ENCODE measurements at places on chromosomes 4 and X.

GRCh38 chr4:83219344-83220331 lies 65.0 kb downstream of the COQ2 start:
- DNase-seq, result no peak

GRCh38 chrX:66876776-66877175 lies 237.9 kb upstream of the EDA2R start:
- DNase-seq, result no peak

DNA sequence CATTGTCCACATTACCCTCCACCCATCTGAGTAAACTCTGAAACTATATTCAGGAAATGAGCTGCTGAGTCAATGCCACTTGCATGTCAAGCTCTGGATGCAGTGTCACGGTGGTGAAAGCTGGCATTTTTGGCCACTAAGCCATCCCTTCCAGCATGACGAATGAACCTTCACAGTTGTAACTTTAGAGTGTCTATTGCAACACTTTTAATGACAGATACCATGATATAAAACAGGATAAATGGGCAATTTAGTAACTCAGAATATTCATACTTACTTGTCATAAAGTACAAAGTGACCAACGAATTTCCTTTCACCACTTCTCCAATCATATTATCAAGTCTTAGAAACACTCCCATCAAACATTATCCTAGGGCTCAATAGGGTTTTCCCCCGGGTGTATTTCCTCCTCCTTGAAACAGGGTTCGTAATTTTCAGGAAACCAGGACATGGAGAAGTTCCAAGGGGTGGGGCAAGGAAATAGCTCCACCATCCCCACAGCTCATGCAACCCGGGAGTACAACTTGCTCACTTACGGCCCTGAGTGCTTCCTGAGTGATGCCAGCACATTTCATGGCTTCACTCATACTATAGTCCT lies 73.1 kb downstream of the MTHFD2L start:
- peak; percentile 43 for DNase-seq

GRCh38 chr4:152063621-152064240 lies 302.9 kb upstream of the GATB start:
- DNase-seq, result peak; percentile 90

GRCh38 chr4:67446811-67447210 lies 98.5 kb downstream of the CENPC start:
- DNase-seq, result no peak

DNA sequence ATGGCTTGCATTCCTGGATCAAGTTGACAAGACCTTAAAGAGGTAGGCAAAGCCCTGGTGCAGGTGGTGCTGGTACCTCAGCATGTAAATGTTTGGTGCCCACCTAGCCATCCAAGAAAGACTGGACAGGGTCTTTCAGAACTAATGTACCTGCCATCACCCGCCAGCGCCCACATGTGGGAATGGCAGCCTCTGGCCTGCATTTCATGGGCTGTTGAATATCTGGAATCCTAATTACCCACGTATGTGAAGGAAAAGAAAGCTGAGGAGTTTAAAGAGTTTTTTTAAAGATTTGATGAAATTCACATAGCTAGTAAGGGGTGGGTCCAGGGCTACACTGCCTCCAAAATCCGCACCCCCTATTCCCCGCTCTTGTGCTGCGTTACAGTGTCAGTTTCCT lies 8.6 kb upstream of the CCDC149 start:
- no peak for DNase-seq

DNA sequence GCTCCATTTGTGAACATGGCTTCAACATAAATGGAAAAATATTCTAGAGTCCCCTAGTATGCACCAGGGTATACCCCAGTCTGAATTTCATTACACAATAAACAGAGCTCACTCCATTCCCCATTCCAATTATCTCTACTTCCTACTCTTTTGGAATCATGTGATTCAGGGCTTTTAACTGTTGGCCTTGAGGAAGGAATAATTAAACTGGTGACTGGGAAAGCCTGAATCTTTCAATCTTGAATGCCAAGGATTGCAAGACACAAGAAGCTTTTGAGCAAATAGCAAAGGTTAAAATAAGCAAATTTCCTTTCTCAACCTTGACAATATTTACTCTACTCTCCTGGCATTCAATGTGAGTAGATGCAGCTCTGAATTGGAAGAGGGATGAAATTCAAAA lies 77.5 kb upstream of the INPP4B start:
- DNase-seq, result no peak

DNA sequence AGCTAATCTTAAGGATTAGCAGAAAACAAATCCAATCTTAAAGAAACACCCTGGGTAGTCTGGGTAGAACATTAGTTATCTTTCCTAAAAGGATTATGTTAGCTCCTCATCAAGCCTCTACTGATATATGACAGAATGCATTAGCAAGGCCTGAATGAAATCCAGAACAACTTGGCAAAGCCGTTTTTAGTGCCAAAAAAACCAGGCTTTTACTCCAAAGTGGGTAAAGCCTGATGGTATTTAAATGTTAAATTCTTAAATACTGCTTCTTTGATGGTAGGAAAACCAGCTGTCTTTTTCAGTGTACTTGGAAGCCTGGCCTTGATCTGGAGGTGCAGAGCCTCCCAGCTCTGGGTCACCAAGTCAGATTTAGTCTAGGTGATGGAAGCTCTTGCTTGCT lies 120.4 kb downstream of the GATB start:
- DNase-seq, result no peak

DNA sequence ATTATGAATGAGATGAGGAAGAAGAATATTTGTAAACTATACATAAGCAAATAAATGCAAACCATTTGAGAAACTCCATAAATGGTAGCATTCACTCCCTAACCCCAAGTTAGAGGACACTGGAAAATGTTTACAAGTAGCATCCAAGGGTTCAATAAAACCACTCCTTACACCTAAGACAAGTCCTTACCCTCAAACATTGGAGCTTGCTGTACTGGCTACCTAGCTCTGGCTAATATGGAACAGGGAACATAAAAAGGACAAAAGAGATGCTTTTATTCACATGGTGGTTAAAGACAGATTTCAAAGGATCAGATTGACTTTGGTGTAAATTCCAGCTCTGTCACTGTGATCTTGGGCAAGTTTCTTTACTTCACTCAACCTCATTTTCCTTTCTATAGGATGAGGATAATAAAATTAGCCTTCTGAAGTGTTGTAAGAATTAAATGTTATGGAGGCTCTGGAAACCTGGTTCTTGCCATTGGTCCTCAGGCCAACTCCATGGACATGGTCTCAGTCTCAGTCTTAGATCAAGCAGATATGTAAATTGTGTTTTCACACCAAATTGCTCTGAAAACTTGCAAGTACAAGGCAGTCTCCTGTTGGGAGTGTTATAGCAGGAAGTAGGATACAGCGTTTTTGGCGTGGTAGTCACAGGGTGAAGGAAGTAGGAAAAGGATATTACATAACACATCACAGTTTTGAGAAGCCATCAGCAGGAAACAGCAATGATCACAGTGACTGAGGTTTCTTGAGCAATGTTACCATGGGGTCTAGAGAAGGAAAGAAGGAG lies 3.3 kb downstream of the CXCL1 start:
- DNase-seq, result no peak

- DNase-seq, result peak; percentile 73
Observed at GRCh38 chrX:118526149-118526548, 30.5 kb downstream of the DOCK11 start.

GRCh38 chr4:7687796-7688195 lies 251.9 kb downstream of the AFAP1 start:
- no peak for DNase-seq

DNA sequence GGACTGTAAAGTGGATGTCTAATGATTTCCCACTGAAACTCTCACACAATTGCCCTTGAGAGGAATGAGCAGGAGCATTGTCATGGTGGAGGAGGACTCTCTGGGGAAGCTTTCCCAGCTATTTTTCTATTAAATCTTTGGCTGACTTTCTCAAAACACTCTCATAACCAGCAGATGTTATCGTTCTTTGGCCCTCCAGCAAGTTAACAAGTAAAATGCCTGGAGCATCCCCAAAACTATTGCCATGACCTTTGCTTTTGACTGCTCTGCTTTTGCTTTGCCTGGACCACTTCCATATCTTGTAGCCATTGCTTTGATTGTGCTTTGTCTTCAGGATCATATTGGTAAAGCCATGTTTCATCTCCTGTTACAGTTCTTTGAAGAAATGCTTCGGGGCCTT lies 120.2 kb upstream of the PDE5A start:
- no peak for DNase-seq

DNA sequence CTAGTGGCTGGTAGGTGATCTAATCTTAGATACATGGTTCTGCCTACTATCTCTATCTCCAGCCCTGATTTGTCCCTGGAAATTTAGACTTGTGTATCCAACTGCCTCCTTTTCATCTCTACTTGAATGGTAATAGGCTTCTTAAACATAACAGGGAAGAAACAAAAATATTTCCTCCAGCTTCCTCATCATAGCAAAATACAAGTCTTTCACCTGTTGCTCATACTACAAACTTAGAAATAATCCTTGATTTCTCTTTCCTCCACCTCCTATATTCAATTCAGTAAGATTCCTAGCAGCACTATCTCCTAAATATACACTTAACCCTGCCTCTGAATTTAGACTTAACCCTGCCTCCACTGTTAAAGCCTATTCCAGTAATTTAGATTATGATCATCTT lies 373.3 kb upstream of the ACTRT1 start:
- DNase-seq, result no peak

GRCh38 chrX:153941336-153942252 lies 2.8 kb downstream of the RENBP start:
- no peak for DNase-seq

- peak; percentile 26 for DNase-seq
Observed at GRCh38 chr4:3021627-3022026, 52.7 kb downstream of the HTT-AS start.

- DNase-seq, result no peak
Observed at GRCh38 chr4:109207061-109207460, 95.4 kb downstream of the COL25A1 start.

DNA sequence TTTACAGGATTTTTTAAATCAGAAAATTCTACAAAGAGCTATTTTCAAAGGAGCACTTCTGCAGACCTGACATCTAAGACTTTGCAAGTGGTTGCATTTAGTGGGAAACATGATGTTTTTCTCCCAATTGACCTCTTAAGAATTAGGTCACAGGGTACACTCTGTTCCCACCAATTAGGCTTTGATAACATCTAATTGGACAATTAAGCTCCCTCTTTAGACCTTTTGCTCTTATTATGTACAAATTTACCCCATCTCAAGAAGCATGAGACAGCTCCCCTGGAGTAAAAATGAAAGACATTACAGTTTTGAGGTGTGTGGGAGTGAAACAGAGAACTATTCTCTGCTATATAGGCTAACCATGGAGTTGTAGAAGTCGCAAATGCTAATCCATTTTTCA lies 31.8 kb upstream of the AGA start:
- DNase-seq, result no peak

GRCh38 chr4:164779811-164780216 lies 25.9 kb downstream of the SMIM31 start:
- peak; percentile 73 for DNase-seq

DNA sequence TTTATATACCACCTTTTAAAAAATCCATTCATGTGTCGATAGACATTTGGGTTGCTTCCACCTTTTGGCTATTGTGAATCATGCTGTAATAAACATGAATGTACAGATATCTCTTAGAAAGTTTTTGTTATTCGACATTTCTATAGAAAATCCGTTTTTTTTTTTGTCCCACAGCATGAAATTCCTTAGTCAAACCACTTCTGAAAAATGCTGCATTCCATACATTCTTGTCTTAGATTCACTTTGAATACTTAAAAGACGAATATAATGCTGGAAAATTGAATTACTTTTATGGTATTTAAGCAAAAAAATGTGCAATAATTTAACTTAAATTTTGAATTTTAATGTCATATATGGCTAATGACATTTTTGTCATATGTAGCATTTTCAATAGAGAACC lies 1345.5 kb downstream of the TECRL start:
- DNase-seq, result no peak

GRCh38 chrX:140090800-140091124 lies 125.4 kb upstream of the CXorf66 start:
- no peak for DNase-seq

- peak; percentile 51 for DNase-seq
Observed at GRCh38 chr4:8765631-8766590, 105.7 kb downstream of the HMX1 start.

DNA sequence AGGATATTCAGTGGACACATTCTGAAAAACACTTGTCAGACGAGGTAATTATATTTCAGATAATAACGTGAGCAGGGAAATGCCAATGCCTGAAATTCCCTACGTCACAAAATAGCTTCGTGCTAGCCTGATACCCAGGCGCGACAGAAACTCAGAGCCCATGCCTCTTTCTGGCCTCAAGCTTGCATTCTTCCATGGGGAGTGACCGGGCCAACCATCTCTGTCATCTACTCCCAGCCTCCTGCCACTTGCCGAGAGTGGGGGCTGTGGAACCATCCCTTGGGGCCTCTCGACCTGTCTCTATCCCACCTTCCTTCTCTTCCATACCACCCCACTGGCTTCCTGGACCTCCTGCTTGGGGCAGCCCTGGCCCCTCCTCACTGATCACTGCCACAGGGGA lies 34.5 kb upstream of the CDKN2AIP start:
- no peak for DNase-seq

GRCh38 chr4:15239866-15240265 lies 188.0 kb upstream of the C1QTNF7 start:
- DNase-seq, result no peak

- DNase-seq, result no peak
Observed at GRCh38 chr4:84932462-84932861, 34.0 kb downstream of the WDFY3 start.

GRCh38 chr4:101941816-101942358 lies 151.4 kb downstream of the BANK1 start:
- DNase-seq, result no peak

GRCh38 chr4:127870281-127870680 lies 10.4 kb upstream of the PLK4 start:
- no peak for DNase-seq

DNA sequence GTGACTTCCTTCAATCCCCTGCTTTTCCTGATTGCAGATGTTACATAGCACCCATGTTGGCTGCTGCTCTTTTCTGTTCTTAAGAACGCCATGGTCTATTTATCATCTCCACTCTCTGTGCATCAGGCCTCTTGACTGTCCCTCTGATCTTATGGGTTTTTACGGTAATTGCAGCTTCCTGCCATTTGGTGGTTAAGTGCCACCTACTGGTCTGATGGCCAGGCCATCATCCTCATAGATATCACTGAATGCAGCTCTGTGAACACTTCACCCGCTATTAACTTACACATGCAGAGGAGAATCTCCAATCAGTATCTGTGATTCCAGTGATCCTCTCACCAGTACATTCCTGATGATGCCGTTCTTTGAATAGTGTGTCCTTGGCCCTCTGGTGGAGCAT lies 382.4 kb downstream of the TRAM1L1 start:
- peak; percentile 65 for DNase-seq

- no peak for DNase-seq
Observed at GRCh38 chr4:177810220-177810619, 368.0 kb upstream of the AGA start.
